ENCODE measurements at places on chromosomes 7 and 10.

DNA sequence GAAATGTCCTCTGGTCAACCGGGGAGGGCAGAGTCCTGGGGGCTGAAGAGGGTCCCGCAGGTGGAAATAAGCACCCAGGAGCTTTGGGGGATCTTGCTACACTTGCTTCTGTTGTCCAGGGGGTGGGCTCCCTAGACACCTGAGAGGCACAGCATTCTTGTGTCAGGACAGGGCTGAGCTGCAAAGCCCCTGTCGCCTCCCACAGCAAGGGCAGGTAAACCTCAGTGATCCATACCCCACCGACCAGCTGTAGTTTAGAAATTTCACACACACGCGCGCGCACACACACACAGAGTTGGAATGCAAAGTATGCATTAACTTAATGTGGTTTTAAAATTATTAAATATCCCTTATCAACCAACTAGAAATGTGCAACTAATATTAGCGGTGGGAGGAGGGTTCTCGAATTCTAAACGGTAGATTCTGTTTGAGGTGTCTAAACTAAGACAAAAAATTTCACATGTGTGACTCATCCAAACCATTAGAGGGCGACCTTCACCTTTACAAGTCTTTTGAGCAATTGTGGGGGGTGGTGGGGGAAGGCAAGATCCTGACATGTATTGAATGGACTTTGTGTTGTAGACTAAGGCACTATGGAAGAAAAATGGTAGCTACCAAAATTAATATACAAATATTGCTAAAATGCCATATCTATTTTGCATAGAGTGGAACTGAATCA lies 34.3 kb upstream of the PTF1A start:
- DNase-seq: peak; percentile 19

GRCh38 chr10:88858491-88858890 lies 6.8 kb upstream of the ANKRD22 start:
- DNase-seq: peak; percentile 85

- DNase-seq: peak; percentile 39
Observed at GRCh38 chr7:152759949-152760853, 649 bp downstream of the ACTR3B start.

DNA sequence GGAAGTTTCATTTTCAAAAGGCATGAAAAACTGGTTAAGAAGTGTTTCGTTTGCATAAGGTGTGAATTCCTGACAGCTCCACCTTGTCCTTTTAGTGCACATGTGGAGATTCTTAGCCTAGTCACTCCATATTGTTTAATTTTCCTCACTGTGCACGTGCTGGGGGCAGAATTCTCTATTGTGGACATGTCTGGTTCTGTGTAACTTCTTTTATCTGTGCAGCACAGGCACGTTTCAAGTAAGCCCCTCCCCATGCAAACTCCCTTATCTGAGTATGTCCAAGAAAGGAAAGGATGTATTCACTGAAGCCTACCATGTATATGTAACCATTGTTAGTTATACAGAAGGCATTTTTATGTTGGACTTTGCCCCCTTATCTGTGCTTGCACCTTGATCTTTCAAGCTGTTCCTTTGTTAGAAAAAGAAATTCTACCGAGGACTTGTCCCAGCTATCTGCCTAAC lies 1346.3 kb downstream of the REEP3 start:
- DNase-seq: no peak

DNA sequence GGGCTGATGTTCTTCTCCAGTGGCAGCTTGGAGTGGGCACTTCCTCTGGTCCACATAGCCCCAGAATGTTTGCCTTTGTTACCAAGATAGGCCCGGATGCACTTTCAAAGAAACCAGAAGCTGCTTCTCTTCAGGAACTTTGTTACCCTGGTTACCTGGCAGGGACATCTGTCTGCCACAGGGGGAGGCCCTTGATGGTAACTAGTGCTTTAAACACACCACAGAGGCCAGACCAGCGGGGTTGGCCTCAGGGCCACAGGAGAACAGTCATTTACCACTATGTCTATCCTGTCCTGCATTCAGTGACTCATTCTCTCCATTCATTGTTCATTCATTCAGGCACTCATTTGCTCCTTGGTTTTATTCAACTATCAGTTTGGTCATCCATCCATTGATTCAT lies 11.9 kb upstream of the PLEKHA1 start:
- no peak for DNase-seq

GRCh38 chr10:97759158-97759887 lies 12.5 kb downstream of the SFRP5 start:
- peak; percentile 71 for DNase-seq

- DNase-seq: no peak
Observed at GRCh38 chr7:12596225-12596790, 25.8 kb downstream of the SCIN start.

DNA sequence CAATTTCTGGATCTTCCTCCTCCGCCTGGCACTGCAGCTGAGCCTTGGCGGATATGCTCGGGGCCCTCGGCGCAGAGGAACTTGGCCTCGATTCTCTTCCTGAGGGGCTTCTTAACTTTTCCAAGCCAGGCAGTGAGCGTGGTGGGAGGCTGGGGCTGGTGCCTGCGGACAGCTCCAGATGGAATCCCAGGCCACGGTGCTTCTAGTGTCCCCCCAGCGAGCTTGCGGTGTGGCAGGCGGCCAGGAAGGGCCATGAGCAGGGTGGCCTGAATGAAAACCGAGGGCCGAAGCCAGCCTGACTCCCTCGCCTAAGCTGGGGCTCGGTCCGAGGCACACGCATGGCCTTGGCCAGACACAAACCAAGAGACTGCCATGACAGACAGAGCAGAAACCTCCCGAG lies 31.3 kb downstream of the RCC1L start:
- DNase-seq: no peak

DNA sequence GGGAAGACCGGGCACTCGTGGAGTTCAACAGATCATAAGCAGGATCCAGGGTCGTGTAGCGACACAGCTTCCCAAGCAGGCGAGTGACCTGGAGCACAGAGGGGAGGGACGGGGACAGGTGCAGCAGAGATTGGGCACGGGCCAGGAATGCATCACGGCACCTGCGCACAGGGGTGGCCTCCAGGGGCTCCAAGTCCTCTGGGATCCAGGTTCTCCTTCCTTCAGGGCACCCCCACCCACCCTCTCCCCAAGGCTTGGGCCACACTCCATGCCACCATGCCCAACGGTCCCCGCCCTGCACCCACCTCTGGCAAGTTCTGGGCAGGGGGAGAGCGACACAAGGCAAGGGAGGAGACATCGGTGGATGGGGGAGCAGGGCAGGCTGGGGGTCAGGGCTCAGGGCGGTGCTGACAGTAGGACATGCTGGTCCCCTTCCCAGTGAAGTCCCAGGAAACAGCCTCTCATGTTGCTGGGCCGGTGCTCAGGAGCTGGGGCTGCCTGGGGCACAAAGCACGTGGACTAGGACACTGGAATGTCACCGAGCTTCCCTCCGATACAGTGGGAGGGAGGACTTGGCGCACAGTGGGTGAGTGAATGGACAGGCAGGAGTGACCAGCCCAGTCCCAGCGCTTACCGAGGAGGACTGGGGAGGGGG lies 597.3 kb downstream of the PTPRN2 start:
- no peak for DNase-seq

GRCh38 chr10:112407696-112408095 lies 33.8 kb downstream of the ACSL5 start:
- no peak for DNase-seq

DNA sequence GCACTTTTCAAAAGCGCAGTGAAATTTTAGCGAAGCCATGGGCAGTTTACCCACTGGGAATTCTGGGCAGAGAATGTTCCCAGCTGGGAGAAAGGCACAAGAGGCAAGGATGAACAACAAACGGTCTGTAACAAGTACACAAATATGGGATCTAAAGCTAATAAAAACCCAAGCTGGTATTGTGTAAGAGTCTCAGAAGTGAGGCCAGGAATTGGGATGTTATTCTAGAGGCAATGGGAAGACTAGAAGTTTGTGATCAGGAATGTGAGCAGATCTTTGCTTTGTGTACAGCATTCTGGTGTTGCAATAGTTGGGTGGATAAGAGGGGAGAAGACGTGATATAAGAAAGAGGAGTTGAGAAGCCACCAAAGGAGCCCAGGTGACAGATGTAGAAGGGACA lies 15.0 kb downstream of the FZD9 start:
- DNase-seq: no peak

- DNase-seq: no peak
Observed at GRCh38 chr7:140284062-140284461, 107.3 kb upstream of the KDM7A start.

DNA sequence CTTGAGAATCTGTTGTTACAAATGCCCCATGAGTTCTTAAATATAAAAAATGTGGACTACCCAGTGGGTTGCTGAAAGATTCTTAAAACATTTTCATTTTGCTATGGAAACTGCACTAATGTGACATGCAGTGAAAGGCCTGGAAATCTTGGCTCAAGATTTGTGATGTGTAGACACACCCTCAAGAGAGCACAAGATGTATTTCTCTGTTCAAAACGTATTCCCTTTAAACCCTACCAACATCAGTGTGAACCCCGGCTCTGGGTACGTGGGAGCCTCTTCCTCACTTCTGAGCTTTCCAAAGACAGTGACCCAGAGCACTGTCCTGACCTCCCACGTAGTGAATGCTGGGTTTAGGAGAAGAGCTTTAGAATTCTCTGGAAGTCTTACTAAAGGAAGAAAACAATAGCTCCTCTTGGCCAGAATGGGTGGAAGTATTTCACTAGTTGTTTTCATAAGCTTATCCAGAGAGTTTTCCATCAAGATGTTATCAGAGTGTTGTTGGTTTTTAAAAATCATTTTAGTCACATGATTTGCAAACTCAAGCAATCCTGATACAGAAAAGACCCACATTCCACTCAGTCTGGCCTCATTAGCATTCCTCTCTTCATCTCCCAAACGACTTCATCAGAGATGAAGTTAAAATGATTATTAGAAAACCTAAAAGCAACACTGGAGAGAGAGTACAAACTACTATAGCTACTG lies 81.5 kb upstream of the AFAP1L2 start:
- DNase-seq: no peak

DNA sequence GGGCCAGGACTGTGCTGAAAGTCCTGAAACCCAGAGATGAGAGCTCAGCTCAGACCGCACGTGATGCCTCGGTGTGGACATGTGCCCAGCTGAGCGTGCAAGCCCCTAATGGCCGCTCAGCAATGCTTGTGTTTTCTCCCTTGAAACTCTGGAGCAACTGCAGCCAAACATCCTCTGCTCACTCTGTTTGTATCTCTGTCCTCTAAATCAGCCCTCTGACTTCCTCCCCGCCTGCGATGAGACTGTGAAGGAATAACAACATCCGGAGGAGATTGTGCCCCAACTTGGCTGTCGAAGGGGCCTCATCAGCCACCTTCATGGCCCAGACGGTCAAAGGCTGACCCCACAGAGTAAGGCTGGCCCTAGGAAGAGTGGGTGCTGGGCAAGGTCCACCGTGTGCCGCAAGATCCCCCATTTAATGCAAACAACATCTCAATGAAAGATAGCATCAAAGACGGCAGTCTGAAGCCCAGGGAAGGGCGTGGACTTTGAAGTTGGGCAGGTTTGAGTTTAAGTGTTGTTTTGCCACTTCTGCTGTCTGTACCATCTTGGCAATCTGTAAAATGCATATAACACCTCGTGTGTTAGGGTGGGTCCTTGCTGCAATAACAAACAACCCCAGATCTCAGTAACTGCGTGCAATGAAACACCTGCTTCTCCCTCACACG lies 39.9 kb downstream of the CALML3 start:
- DNase-seq: no peak

DNA sequence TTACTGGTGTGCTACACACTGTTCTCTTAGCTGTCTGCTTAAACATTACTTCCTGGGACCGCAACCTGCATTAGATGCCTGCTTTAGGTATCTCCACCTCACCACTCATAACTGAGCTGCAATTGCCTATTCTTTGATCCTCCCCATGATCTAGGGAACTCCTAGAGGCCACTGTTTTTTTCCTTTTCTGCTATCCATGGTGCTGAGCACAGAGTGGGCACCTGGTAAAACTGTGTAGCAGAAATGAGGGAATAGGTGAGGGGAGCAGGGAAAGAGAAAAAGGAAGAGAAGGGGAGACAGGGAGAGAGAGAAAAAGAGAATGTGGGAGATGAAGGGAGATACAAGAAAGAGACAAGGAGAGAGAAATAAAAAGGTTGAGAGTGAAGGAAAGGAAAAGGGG lies 434.9 kb downstream of the ADRA2A start:
- DNase-seq: no peak

GRCh38 chr10:75765789-75766096 lies 334.3 kb downstream of the LRMDA start:
- no peak for DNase-seq

- DNase-seq: peak; percentile 70
Observed at GRCh38 chr7:151404216-151405011, 5.4 kb downstream of the WDR86 start.

DNA sequence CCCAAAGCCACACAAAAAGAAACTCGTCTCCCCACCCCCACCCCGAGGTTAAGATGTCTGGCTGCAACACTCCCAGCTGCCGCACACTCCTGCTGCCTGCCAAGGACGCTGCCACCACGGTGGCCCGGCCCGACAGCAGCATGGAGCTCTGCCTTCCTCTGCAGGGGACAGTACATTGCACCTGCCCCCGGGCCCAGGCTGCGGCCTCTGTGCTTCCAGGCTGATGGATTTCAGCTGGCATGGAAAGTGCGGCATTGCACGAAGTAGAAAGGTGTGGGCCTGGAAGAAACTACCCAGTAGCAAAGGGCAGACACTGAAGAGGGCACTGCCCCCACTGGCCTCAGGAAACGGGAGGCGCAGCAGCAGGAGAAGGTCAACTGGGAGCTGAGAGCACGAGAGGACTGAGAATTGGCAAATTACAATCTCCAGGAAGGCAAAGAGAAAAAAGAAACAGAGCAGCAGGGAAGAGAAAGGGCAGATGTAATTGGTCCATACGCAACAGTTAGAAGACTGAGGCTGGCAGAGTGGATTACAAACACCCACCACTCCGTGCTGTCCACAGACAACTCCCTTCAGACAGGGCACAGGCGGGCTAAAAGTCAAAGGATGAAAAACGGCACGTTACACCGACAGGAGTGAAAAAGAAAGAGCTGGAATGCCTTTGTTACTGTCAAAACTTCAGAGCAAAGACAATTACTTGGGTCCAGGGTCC lies 117.1 kb upstream of the DIP2C start:
- no peak for DNase-seq
